ENCODE measurements at places on chromosomes 4 and X.

GRCh38 chr4:133156556-133156955, 7.5 kb downstream of the PCDH10 start:
- no peak for ATAC-seq

- ATAC-seq = no peak
These were observed 16.8 kb upstream of the COX18 start for GRCh38 chr4:73086095-73086868.

GRCh38 chrX:40424259-40424658, 156.5 kb upstream of the ATP6AP2 start:
- ATAC-seq = no peak

DNA sequence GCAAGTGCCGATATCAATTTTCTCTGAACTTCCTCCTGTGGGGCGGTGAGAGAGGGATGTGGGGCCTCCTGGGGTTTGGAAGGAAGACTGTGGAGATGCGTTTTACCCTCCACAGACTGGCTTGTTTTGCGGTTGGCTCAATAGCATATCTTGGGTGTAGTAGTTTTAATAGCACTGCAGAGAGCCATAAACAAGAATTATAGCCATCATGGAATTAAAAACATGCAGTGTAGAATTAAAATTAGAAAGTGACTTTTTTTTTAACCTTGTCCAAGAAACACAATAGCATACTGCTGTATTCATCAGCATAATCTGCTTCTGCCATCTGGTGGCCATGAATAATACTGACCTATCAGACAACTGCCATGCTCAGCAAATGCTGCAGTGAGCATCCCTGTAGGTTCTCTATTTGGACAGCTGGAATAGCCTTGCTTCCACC, 47.3 kb upstream of the SCML1 start:
- no peak for ATAC-seq

GRCh38 chr4:13365195-13365594, 118.9 kb downstream of the RAB28 start:
- ATAC-seq = no peak

- ATAC-seq = peak; percentile 4
These were observed 850 bp downstream of the IGBP1 start for GRCh38 chrX:70134116-70134477.

GRCh38 chrX:80021621-80022020, 7.1 kb downstream of the TBX22 start:
- no peak for ATAC-seq
